ENCODE measurements at places on chromosomes 1 and 21.

DNA sequence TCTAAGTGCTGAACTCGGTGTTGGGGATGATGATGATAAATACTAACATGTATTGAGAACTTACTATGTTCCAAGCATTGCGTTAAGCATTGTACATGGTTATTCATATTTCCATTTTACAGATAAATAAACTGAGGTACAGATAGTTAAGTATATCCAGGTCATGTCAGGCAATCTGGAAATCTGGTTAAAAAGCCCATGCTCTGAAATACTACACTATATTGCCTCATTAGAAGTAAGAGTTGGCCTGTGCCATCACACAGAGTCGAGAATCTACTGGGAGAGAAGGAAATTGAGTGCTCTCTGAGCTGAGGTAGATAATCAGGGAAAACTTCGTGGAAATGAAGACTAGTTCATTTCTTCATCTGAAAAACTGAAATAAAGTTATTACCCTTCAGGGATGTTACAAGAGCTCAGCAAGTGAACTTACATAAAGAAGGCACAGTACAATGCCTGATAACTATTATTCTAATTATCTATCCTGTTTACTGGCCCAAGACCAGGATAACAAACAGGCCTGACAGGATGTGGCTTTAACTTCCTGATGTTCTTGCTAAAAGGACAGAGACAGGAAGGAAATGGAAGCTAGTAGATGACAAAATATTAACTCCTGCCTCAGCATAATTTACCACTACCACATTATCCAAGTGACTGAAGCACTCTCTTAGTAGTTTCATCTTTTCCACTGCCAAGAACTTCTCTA is 85.6 kb downstream of the EPS15 start:
- DNase-seq: no peak

DNA sequence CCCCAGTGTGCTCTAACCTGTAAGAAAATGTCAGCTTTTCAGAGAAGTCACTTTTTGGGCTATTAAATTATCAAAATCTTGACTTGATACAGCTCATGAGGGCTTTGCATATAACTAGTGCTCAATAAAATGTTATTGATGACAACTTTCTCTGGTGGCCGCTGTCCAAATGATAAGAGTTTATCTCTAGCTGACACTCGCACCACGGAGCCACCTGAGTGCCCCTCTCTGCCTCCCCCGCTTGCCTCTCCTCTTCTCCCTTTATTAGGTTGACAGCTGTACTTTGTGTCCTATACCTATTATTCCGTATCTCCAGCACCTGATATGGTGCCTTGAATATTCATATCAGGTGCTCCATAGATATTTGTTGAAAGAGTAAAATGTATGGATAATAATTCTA is 82.8 kb downstream of the PHTF1 start:
- DNase-seq: no peak

DNA sequence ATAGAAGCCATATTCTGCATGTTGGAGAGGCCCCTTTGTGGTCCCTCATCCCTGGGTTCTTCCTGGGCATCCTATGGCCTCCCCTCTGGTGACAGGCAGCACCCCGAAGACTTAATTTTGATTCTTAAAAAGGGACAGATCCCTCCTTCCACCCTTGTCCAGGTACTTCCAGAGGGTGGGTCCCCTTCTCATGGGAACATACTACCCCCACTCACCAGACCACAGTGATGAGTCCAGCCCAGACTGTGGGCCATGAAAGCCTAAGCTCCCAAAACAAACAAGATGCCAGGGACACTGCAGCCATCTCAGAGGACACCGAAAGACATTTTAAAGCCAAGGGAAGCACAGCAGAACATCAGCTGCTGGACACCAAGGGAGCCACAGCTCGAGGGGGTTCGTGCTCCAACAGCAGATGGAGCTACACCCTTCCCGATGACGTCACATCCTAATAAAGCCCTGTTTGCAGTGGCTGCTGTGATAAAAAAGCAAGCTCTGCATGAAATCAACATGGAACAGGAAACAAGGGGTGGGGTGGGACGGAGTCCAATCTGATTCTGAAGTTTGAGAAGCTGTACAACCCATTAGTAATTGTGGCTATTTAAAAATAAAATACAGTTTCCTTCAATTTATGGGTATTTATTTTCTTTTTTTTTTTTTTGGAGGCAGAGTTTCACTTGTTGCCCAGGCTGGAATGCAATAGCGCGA is 32.4 kb downstream of the GNB1 start:
- peak; percentile 61 for DNase-seq

GRCh38 chr1:4709641-4710040 is 55.2 kb downstream of the AJAP1 start:
- DNase-seq: no peak

- DNase-seq: no peak
Measured at GRCh38 chr1:110130989-110131388, 18.7 kb downstream of the UBL4B start.

DNA sequence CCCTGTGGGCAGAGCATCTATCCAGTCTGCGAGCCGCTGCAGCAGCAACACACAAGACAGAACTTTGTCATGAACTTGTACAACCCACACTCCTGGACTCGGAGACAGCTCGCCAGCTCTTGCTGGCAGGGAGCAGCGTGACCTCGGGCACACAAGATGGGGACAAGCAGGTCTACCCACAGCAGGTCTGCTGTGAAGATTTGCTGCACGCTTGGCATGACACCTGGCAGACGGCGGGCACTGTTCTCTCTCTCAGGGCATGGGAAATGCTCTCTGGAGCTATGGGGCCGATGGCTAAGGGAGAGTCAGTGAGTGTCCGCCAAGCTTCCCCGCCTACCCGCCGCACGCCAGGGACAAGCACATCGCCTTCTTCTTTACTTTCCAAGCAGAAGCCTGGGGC is 90.0 kb downstream of the STUM start:
- no peak for DNase-seq

DNA sequence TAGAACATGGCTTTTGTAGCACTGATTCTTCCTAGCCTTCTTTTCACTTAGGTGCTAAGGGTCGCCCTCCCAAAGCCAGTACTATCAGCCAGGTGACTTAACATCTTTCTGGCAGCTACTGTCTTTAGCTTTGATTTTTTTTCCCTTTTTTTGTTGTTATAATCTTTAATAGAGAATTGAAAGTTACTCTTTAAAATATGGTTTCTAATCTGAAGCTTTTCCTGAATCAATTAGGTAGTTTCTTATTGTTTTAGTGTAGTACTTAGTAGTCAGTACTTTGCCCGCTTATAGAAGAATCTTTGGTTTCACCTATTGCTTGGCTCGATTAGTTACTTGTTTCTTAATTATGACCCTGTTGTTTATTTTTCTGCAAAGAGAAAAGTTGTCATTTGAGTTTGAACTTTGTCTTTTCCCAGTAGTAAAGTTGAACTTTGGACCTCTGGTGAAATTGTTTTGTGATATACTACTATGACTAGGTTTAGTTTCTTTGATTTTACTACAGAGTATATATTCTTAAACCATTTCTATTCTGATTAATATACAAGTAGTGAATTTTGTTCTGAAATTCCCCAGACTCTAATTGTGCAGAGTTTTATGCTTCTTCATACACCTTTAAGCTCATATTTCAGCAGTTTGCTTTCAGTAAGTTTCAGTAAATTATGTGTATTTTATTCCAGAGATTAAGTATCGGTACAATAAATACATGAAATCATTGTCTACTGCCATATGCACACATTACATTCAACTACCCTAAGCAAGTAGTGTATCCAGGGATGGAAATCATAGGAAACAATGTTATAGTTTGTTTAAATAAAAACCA is 3.9 kb downstream of the MAGI3 start:
- DNase-seq: no peak

Data from SW480 (cell line).